Esophagus squamous epithelium (tissue), 5 donors: ENCODE measurements at places on chromosomes 2 and 18. TPM values are rescaled to one million over a fixed set of nuclear protein-coding genes. Genes with fewer than 3 reads are reported as not detected.
A peak's percentile ranks its signal among the peaks of the same experiment; 100 is the strongest.

DNA sequence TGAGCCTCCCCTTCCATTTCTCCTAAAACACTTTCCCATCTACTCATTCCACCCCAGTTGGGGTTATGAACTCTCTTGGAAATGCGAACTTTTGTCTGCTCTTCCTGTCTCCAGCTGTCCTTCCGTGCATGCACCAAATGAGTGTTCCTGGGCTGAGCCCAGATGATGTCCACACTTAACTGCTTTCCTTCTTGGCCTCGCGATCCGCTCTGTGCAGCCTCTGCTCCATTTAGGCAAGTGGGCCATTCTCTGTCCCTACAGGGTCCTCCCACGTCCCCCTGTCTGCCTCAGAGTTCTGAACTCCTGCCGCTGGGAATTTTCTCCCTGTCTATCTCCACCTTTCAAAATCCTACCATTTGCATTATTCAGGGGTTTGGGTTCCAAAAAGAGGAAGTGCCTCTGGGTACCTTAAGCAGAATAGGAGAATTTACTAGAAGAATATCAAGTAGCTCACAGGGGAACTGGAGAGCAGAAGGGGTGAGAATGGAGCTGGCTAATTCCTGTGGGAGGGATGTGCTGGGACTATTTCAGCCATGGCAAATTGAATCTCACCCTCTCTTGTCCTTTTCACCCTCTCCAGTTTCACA is 4.7 kb upstream of the NCK2 start:
- DNase-seq = no peak
- no peaks in the 10 kb centered on the region for H3K36me3 ChIP-seq
- H3K4me3 ChIP-seq = no peak overlapping the region

DNA sequence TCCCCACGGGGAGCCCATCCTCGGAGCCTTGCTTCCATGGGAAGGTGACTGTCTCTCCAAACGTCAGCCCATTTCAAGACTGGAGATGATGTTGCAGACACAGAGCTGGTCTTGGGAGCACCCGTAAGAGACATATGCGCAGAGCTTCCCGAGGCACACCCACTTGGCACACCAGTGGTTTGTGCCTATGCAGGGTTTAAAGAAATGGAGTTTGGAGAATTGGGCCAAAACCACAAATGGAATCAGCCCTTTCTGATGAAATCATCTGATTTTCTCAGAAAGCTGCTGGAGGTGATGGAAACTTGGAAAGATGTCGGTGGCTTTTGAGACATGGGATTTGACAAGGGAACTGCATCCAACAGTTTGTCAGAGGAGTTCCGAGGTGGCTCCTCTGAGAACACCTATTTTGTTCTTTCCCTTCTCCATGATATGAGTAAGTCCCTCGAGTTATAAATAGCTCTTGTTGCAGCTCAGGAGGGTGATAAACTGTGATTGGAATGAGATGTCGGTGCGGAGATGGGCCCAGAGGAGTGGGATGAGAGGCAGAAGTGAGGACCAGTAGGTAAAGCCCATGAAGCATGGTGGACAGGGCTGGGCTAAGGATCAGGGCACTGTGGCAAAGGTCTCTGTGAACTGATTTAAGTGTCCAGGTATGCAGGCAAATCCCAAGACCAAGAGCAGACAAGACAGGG is 225.7 kb downstream of the ACKR3 start:
- H3K27ac ChIP-seq = no peak overlapping the region
- no peaks in the 10 kb centered on the region for H3K27me3 ChIP-seq
- no peaks in the 10 kb centered on the region for H3K36me3 ChIP-seq
- DNase-seq = no peak
- peaks cover 17% of the 10 kb centered on the region for H3K4me1 ChIP-seq
- no peak overlapping the region for H3K4me3 ChIP-seq

The TCF4 gene
- total RNA-seq = 19.0 TPM

DNA sequence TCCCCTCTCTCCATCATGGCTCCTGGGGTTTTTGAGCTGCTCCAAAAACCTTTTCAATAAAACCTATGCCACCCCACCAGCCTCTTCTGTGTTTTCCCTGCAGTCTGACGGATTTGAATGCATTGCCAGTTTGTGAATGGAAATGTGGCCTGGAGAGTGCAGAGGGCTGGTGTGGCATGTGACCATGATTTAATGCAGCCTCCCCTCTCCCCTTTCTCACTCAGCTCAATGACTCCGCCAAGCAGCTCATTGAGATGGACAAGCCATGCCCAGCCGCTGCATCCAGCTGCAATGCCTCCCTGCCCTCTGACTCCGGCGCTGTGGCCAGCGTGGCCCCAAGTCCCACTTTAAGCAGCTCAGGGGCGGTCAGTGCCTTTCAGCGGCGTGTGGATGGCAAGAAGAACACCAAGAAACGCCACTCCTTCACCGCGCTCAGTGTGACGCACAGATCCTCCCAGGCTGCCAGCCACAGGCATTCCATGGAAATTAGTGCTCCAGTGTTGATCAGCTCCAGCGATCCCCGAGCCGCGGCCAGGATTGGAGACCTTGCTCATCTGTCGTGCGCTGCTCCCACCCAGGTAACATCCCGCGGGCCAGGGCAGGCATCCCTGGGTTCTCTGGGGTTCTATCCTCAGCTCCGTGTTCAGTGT is 215.3 kb downstream of the SEPTIN10 start:
- H3K36me3 ChIP-seq = no peaks in the 10 kb centered on the region
- H3K4me3 ChIP-seq = no peak overlapping the region
- H3K27ac ChIP-seq = no peak overlapping the region
- no peaks in the 10 kb centered on the region for H3K4me1 ChIP-seq

DNA sequence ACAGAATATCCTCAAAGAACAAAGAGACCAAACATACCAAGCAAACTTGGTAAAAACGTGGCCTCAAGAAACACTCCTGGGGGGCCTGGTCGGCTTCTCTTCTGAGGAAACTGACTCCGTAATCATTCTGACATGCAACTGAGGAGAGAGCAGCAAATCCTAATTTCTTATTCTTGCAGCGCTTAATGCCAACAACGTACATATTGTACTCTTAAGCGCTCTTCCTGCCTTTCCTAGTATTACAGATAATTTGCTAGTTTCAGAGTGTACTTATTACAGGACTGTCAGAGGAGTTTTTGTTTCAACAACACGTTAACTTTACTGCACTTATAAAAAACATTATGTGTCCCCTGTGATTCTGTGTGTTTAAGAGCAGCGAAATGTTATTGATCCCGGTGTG is 64.9 kb downstream of the ZNF521 start:
- no peaks in the 10 kb centered on the region for H3K36me3 ChIP-seq
- no peak overlapping the region for H3K4me3 ChIP-seq
- H3K27me3 ChIP-seq = no peaks in the 10 kb centered on the region
- DNase-seq = no peak
- H3K27ac ChIP-seq = no peak overlapping the region
- H3K4me1 ChIP-seq = peaks cover 64% of the 10 kb centered on the region

DNA sequence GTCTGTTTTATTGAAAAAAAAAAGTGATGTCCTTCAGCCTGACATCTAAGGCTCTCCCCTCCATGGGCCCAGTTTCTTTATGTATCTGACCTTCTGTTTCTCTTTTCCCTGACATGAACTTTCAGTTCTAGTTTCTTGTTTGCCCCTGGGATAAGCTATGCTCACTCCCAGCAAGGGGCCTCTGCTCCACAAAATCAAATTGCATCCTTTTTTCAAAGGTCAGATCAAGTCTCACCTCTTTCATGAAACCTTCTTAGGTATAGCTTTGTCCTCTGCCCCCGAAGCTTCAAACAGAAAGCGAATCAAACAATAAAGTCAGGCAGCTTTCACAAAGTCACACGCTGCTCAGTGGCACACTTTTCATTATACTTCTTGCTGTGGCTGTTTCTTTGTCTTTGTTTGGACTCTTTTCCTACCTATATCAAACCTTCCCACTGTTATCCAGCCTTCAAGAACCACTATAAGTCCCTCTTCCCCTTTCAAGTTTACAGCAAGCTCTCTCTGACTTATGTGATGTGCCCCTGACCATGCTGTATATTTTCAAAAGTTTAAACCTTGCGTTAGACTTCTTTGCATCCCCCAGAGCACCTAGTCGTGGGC is 23.3 kb downstream of the MAP3K19 start:
- H3K4me1 ChIP-seq = no peaks in the 10 kb centered on the region
- H3K27ac ChIP-seq = no peak overlapping the region
- H3K36me3 ChIP-seq = no peaks in the 10 kb centered on the region
- DNase-seq = no peak

- no peaks in the 10 kb centered on the region for H3K4me1 ChIP-seq
- H3K27me3 ChIP-seq = no peaks in the 10 kb centered on the region
- no peak overlapping the region for H3K4me3 ChIP-seq
- no peak for DNase-seq
Observed at GRCh38 chr18:43392168-43392567, 114.9 kb upstream of the SYT4 start.

DNA sequence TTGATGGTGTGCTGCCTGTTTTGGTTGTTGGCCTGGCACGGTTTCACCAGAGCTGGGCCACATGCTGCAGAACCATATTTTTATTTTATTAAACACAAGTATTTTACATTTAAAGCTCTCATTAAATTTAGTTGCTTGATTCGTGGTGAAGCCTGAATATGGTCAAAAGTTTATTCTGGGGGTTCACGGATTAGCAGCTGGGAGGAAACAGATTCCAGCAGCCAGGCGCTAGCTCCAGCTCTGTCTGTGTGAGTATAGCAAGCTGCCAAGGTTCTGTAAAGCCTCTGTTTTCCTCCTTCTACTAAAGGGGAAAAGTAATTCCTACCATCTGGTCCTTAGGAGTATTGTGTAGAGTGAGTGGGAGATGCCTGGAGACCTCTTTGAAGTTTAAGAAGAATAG is 22.5 kb downstream of the GATA6 start:
- H3K27me3 ChIP-seq = peaks cover 87% of the 10 kb centered on the region
- no peaks in the 10 kb centered on the region for H3K4me1 ChIP-seq
- no peak overlapping the region for H3K4me3 ChIP-seq
- no peak for DNase-seq
- no peaks in the 10 kb centered on the region for H3K36me3 ChIP-seq

DNA sequence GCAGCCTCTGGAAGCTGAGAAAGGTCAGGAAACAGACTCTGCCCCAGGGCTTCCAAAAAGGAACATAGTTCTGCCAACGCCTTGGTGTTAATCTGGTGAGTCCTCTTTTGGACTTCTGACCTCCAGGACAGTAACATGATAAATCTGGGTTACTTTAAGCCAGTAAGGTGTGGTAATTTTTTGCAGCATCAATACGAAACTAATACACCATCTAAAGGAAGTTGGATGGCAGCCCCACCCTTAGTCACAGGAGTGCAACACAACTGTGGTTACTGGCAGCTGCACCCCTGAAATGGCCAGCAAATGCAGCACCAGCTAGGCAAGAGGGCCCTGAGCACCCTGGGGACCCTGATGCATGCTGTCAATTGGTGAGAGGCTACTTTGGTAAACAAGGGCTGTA is 25.8 kb downstream of the CREG2 start:
- H3K27ac ChIP-seq = peak overlapping the region; percentile 39
- H3K36me3 ChIP-seq = no peaks in the 10 kb centered on the region
- H3K4me3 ChIP-seq = no peak overlapping the region
- H3K4me1 ChIP-seq = no peaks in the 10 kb centered on the region

GRCh38 chr2:58039170-58039611 is 7.4 kb upstream of the VRK2 start:
- H3K36me3 ChIP-seq = no peaks in the 10 kb centered on the region
- no peaks in the 10 kb centered on the region for H3K27me3 ChIP-seq
- H3K4me1 ChIP-seq = peaks cover 8% of the 10 kb centered on the region
- DNase-seq = no peak
- H3K27ac ChIP-seq = no peak overlapping the region

The INO80D gene
- 9.6 TPM for total RNA-seq

The ANKRD30BL gene
- total RNA-seq = not detected

- H3K4me3 ChIP-seq = peak overlapping the region; percentile 51
- H3K36me3 ChIP-seq = no peaks in the 10 kb centered on the region
- H3K27me3 ChIP-seq = no peaks in the 10 kb centered on the region
- peaks cover 7% of the 10 kb centered on the region for H3K4me1 ChIP-seq
- DNase-seq = no peak
Observed at GRCh38 chr18:76558881-76559667, 64.0 kb upstream of the ZNF516 start.

DNA sequence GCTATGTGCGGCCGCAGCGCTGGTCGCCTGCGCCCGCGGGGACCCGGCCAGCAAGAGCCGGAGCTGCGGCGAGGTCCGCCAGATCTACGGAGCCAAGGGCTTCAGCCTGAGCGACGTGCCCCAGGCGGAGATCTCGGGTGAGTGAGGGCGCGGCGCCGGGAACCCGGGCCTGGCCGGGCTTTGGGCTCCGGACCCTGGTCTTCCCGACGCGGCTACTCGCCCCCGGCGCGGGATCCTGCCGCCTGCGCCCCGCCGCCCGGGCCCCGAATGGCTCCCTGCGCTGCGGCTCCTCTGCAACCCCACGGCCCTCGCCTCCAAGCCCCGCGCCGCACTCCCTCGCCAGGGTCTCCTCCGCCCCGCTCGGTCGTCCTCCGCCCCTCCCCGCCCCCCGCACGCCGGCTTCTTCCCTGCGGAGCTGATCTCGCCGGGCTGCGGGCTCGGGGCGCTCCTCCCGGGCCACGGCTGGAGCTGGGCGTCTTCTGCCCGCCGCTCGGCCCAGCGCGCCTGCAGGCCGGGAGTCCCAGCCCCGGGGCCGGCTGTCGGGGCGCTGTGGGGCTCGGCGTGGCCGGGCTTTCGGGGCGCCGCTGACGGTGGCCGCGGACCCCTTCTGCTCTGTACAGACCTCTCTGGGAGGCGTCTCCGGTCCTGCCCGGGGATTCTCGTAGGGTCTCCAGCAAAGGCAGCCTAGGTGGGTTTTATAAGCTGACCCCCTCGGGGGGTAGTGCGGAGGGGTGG is 652 bp downstream of the GPC1 start:
- H3K27ac ChIP-seq = peak overlapping the region; percentile 96
- DNase-seq = no peak
- H3K4me1 ChIP-seq = peaks cover 57% of the 10 kb centered on the region
- peaks cover 7% of the 10 kb centered on the region for H3K36me3 ChIP-seq
- peak overlapping the region; percentile 70 for H3K4me3 ChIP-seq

The LAMA3 gene
- 28.7 TPM for total RNA-seq

The ABCB11 gene
- total RNA-seq = not detected

The PLCL1 gene
- 4.2 TPM for total RNA-seq

The NTSR2 gene
- not detected for total RNA-seq

GRCh38 chr2:179044500-179044899 is 5.4 kb downstream of the CCDC141 start:
- H3K27me3 ChIP-seq = no peaks in the 10 kb centered on the region
- H3K36me3 ChIP-seq = no peaks in the 10 kb centered on the region
- H3K27ac ChIP-seq = no peak overlapping the region
- H3K4me3 ChIP-seq = no peak overlapping the region
- DNase-seq = no peak

DNA sequence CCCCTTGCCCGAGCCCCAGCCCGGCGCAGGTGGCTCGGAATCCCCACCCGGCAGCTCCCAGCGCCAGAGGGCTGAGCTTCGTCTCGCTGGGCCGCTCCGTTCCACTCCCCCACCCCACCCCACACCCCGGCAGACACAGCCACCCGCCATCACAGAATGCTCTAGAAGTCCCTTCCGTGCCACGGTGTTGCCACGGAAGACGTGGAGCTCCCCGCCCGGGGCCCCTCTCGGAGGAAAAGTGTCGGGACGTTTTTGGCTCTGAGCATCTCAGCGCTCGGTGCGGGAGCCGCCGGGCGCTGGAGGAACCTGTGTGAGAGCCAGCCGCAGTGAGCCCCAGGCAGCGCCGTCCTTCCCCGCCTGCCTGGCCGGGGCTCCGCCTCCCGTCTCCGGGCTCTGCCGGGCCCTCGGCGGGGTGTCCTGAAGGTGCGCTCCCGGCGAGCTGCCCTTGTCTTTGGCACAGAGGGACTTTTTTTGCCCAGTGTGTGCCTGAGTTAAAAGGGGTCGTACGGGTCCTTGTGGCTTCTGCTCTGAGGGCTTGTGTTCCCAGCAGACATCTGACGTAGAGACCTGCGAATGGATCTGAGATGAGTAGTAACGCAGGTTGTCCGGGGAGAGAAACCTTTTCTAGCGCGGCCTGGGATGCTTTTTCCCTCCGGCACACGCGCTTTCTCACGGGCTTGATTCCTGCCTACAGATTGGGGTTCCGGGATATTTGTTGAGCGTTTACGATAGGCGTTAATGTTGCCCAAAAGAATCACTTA is 1.8 kb downstream of the ZCCHC2 start:
- peak overlapping the region; percentile 98 for H3K27ac ChIP-seq
- H3K4me1 ChIP-seq = peaks cover 20% of the 10 kb centered on the region
- DNase-seq = peak; percentile 18
- peak overlapping the region; percentile 93 for H3K4me3 ChIP-seq
